ENCODE measurements at places on chromosomes 5 and 9.

DNA sequence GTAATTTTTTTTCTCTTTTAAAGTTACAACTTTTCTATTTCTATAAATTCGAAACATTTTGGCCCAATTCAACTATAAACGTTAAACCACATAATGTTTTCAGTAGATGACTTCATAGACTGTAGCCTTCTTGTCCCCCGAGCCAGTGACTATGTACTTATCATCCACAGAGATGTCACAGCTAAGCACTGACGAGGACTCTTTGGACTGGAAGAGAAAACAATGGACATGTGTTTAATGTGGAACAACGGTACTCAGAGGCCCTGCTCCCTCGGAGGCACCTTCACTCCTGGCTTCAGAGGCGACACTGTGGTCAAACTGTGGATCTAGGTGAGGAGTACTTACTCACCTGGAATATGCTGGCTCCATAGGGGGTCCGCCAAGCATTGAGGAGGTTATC is 105.2 kb downstream of the TLE1 start:
- DNase-seq, result no peak

DNA sequence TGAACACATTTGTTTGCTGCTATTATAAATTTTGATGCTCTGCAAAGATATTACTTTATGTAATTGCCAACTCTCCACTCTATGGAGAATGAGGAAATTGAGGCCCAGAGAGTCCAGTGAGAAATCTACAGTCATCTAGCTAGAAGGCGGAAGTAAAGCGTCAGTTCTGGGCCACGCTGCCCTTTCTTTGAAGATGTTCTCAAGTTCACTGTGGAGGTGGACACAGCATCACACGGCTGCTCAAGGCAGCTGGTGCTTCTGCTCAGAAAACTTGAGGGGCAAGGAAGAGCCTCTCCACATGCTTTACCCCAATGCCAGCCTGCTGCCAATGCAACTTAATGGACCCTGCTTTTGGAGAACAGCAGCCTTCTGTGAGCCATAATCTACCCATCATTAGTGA is 96.3 kb downstream of the TTLL11 start:
- DNase-seq, result no peak

GRCh38 chr5:73759771-73760170 is 133.8 kb downstream of the ARHGEF28 start:
- no peak for DNase-seq

DNA sequence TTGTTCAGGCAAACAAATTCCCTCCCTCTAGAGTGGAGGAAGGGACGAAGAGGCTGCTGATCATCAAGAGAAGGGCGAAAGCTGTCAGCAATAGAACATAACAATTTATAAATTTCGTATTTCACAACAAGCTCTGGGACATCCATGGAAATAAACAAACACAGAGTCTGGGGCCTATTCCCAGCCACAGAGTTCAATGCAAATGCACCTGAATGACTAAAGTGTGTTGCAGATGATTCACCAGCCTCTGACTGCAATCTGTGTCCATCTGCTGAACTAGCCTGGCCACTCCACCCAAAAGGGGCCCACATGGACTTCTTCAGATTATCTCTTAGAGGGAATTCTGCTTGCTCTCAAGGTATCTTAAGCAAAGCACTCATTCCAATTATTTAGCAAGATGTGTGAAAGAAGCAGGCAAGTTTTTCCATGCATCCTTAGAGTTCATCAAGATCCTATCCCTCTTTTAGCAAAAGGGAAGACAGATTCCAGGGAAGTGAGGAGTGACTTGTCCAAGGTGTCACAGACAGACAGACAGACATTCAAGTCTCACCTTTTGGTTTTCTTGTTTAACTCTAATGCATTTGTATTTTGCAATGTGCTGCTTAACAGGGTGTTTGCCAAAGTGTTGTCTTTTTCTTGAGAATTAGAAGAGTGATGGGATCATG is 307.8 kb upstream of the PAPPA start:
- DNase-seq, result no peak

DNA sequence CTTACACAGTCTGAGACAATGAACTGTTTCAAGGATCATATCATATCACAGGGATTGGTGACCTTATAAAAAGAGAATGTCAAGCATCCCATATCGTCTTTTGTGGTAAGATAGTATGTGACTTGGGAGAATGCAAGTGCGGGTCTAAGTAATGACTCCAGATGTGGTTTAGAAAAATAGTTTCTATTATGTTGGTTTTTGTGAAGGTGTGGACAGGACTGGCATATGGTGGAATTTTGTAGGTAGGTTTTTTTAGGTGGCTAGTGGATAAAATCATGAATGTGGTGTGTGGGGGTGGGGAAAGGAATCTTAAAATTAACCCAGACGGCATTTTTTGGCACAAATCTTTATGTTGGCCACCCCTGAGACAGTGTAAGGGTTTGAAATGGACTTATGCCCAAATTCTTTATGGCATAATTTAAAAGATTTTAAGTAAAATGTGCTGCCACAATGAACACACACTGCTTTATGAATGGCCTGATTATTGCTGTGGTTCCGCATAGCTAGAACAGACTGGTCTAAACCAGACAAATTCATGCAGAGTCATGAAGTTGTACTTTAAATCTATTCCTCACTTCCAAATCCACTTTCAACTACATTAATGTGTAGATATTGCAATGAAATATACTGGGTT is 204.8 kb upstream of the HAPLN1 start:
- no peak for DNase-seq

- peak; percentile 92 for DNase-seq
Observed at GRCh38 chr9:127578952-127579853, 32.9 kb upstream of the STXBP1 start.

DNA sequence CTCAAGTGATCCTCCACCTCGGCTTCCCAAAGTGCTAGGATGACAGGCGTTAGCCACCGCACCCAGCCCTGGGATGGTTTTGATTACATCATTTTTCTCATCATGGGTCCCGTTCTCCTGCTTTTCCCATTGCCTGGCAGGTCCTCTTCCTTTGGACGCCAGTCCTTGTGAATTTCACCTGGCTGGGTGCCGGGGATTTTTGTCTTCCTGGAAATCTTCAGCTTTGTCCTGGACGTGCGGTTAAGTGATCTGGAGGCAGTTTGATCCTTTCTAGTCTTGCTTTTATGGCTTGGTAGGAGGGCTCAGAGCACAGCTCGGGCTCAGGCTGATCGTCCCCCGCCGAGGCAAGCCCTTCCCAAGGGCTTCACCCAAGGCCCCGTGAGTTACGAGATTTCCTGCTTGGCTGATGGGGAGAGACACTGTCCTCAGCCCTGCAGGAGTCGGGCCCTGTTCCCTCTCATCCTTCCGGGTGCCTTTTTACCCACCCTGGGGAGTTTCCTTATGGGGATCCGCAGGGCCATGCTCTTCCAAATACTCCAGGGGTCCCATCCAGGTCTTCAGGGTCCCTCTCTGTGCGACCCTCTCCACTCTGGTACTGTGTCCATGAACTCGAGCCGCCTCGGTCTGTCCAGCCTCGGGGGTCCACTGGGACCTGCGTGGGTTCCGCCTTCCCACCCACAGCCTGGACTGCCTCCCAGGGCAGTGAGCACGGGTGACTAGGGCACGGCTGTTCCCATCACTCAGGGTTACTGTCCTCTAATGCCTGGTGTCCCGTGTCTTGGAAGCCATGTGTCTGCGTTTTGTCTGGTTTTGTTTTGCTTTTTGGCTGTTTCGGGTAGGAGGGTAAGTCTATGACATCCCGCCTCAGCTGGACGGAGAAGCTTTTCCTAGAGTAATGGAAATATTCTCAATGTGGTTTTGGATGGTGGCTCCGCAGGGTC is 22.3 kb upstream of the EGFL7 start:
- DNase-seq, result no peak

DNA sequence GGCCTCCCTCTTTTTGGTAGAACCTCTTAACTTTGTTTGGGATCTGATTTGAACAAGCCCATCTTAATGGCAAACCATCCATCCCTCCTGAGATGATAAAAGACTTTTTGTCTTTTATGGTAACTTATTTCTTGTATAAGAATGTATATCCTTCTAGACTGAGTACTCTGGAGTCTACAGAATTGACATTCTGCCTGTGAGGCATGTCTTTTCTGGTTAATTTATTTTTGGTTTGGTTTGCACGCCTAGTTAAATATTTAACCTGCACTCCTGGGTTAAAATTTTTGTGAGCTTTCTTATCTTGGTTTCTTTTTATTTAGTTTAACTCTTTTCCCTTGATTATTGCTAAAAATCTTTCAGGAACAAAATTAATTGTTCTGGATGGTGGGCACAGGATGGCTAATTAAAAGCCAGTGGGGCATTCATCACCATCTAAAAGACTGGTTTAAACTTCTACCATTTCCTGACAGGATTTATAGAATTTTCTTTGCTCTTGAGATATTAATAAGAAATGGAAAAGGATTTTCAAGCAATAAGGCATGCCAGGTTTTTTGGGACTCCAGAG is 50.3 kb downstream of the PHAX start:
- no peak for DNase-seq
